NCI-H1436 treated with DMSO at 0.1 percent for 48 hours (cell line): ENCODE measurements at places on chromosomes 7 and 10.
A peak's percentile ranks its signal among the peaks of the same experiment; 100 is the strongest.

DNA sequence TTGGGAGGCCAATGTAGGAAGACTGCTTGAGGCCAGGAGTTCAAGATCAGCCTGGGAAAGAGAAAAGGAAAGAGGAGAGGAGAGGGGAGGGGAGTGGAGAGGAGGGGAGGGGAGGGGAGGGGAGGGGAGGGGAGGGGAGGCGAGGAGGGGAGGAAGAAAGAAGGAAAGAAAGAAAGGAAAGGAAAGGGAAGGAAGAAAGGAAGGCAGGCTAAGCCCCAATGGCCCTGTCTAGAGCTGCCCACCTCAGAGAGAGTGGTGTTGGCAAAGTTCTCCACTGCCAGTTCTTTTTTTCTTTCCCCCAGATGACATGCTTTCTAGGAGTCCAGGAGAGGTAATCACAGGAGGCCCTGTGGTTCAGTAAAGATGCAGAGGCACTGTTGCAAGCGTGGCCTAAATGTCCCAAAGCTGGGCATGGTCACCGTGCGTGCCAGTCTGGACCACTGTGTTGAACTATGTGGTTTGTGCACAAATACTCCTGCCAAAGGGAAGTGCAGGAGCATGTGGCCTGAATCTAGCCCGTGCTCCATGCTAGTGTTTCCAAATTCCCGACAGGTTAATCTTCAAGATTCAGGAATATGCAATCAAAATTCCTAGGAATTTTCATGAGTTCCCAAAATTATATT lies 39.7 kb downstream of the ODAD2 start:
- DNase-seq, result no peak

- DNase-seq, result no peak
Measured at GRCh38 chr10:68366600-68366999, 33.9 kb upstream of the PBLD start.

DNA sequence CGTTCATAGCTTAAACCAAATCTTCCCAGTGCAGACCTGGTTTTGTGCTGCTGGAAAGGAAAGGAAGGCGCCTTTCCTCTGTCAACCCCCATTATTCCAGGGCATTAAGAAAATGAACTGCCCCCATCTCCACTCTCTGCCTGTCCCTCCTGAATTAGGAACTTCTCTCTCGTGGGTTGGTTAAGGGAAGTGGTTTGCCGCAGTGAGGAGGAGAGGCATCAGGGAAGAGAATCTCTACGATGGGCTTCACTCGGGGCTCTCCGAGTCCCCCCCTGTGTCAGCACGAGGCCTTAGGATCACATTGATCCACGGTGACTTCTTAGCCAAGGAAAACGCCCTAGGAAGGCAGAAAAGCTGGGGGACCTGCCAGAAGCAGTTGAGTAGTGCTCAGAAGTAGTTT lies 53.9 kb upstream of the LYZL2 start:
- no peak for DNase-seq

GRCh38 chr7:158015403-158016179 lies 572.0 kb downstream of the PTPRN2 start:
- DNase-seq, result no peak

- DNase-seq, result no peak
Measured at GRCh38 chr7:45972629-45973312, 51.7 kb upstream of the IGFBP3 start.

DNA sequence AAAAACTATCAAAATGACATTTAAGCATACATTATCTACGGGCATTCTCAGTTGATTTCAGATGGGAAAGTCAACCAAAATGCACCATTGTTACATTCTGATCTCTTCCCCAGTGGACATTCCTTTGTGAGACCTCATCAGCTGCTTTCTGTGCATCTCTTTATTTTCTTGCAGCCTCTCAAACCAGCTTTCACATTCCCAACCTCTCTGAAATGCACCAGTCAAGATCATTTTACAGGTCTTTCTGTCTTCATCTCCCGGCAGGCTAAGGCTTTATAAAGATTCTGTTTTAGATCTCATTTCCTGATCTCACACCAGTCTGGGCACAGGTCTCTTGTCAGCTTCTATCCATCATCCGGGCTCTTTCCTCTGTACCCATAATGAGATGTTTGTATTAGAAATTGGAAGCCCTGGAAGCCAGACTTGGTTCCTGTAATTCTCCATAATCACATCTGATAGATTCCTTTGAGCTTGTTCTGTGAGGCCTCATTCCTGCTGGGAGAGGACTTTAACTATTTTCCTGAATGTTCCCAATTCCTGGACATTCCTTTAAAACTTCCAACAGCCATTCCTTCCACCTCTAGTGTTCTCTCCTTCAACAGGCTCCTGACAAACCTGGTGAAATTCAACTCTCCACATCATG lies 44.3 kb upstream of the ARL4A start:
- DNase-seq, result no peak

GRCh38 chr10:14179251-14179650 lies 151.5 kb downstream of the FRMD4A start:
- DNase-seq, result no peak

DNA sequence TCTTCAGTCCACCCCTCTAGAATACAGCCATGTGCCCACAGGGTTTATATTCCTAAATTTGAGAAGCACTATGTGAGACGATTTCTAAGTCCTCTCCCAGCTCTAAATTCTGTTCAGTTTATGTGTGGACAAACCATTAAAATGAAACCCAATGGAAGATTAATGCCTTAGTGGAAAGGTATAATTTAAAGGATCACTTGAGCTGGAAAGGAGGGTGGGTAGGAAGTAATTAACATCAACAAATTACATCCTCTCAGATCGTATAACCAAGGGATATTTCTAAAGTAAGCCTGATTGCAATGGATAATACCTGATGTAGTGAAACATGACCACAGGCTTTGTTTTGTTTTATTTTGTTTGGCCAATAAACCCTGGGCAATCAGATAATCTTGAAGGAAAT lies 511.0 kb upstream of the COBL start:
- no peak for DNase-seq

- no peak for DNase-seq
Measured at GRCh38 chr10:125333209-125333591, 172.8 kb upstream of the CTBP2 start.

GRCh38 chr10:88110355-88110754 lies 246.9 kb downstream of the PTEN start:
- DNase-seq, result no peak

GRCh38 chr7:48035967-48036478 lies 680 bp downstream of the C7orf57 start:
- no peak for DNase-seq

GRCh38 chr7:151838861-151839381 lies 38.0 kb downstream of the PRKAG2 start:
- DNase-seq, result no peak

DNA sequence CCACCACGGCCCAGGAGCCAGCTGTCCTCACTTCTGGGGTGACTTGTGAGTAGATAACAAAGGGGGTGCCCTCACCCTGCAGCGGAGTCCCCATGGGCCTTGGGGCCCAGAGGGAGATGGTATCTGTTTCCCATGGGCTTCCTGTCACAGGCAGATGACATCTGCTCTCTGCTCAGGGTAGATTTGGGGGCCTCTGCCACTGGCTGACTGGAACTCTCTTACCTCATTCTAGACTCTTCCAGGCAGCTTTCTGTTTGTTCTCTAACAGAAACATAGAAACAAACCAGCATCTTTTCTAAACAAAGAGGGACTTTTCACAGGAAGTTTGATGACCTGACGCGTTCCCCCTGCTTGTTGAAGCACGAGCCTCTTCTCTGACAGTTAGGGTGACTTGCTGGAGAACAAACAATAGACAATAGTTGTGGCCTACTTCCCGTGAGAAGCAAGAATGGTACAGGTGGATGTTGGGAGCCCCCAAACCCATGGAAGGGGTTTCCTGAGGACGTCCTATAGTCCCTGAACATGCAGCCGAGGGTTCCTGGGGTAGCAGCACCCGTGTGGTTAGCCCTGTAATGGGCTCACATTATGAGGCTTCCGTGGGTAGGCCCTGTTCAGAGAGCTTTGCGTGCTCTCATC lies 61.6 kb downstream of the GRK5 start:
- no peak for DNase-seq

DNA sequence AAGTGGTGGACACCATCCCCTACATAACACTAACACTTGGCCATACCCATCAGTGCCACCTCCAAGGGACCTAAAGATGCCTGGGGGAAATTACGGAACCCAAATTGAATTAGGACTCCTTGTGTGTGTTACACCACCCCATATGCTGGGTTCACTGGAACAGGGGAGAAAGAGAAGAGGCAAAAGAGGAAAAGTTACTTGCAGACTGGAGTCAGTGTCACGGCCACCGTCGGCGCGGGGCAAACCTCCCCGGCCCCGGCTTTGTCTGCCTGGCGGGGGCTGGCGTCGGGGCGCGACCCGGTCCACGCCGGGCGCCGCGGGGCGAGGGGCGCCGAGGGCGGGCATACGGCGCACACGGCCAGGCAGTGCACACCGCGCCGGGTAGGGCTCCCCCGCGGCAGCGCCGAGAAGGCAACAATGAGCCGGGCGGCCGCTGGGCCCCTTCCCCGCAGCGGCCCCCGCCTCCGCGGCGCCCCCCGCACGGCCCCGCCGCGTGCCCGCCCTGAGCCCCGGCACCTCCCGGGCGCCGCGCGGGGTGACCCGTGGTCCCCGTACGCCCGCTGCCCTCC lies 171.1 kb downstream of the FAM107B start:
- no peak for DNase-seq

- no peak for DNase-seq
Measured at GRCh38 chr7:18860221-18860620, 257.2 kb downstream of the TWIST1 start.

DNA sequence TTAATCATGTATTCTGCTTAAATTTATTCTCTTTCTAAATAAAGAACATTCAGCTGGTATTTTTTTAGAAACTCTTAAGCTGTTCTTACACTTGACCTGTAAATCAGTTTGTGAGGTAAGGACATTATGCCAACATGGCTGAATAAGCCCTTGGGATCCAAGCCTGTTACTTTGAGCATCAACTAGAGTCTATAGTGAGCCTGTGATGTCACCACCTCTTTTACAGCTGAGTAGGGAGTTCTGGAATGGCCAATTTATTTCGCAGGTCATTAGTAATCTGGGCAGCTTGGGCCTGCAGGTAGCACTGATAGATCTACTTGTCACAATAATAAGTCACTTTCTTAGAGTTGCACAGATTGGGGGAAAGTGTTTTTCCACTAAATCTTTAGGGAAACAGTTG lies 915.2 kb upstream of the MBL2 start:
- no peak for DNase-seq

GRCh38 chr10:36624551-36625100 lies 500.8 kb upstream of the ANKRD30A start:
- DNase-seq, result no peak

DNA sequence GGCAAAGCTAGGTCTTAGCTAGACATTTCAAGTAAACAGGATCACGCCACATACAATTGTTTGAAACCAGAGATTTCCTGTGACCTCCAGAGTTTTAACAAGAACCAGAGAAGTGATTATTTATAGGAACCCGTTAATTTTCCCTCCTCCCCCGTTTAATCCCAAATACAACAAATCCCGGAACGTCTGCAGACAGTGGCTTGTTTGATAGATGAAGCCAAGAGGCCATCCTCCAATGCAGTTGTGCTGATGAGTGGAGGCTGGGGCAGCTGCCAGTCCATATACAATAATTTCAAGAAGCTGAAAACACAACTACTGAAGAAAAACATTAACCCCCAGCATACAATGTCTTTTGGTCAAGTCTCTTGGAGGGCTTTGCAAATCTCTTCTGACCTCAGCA lies 971.6 kb upstream of the ZNF722 start:
- no peak for DNase-seq

DNA sequence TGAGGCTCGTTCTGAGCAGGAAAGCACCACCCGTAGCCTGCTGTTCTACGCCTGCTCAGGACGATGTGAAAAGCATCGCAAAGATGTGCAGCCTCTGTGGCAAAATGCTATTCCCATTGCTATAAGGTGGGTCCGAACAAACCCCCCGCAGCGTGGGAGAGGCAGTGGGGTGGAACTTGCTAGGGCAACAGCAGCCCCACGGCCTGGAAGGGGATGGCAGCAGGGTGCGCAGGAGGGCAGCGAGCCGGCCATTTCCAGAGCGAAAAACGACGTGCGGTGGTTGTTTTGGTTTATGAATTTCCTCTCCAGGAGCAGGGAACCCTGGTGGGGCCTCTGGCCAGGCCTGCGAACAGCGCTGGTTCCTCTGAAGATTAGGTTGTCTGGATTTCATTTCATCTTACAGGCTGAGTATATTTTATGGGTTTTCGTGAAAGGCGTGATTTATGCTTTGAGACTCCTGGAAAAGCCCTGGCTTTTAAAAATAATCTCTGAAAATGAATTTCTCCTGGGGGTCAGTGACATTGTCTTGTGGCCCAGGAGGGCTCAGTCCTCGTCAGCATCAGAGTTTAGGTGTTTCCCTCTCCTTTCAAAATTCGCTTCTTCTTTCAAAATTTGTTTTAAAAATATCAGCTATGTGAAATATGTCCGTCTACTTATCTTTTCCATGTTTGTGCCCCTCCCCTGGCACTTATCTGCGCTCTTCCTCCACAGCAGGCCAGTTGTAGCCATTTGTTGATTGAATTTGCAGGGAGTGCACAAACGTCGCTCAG lies 42.3 kb upstream of the UBE3C start:
- peak; percentile 13 for DNase-seq

- DNase-seq, result no peak
Measured at GRCh38 chr7:84780158-84781124, 406.4 kb downstream of the SEMA3D start.

DNA sequence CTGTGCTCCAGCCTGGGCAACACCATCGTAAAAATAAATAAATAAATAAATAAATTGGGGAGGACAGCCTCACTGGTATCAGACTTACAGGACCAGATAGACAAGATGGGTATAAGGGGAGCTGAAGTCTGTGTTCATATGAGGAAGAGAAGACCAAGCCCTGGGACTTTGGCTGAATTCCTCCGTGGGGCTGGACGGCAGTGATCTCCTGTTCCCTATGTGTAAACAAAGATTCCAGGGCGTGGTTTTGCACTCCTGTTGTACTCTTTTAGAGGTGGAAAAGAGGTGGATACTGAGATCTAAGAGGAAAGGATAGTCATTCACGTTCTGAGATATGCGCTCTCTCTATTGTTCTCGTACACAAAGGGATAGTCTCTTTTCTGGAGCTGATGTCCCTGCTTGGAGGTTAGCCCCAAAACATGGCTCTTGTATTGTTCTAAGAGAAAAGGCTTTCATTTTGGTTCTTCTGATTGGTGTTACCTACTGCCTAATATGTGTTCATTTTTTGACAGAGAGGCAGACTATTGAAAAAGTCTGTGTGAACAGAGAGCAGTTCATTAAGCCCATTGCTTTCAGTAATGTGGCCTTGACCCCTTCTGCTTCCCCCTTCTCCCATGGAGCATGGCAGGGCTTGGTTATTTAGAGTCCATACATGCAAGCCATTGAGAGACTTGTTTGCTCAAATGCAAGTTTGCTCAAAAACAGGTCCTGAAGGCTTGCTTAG lies 12.3 kb downstream of the KCTD7 start:
- DNase-seq, result no peak

GRCh38 chr10:75352650-75353049 lies 48.9 kb downstream of the ZNF503 start:
- no peak for DNase-seq

DNA sequence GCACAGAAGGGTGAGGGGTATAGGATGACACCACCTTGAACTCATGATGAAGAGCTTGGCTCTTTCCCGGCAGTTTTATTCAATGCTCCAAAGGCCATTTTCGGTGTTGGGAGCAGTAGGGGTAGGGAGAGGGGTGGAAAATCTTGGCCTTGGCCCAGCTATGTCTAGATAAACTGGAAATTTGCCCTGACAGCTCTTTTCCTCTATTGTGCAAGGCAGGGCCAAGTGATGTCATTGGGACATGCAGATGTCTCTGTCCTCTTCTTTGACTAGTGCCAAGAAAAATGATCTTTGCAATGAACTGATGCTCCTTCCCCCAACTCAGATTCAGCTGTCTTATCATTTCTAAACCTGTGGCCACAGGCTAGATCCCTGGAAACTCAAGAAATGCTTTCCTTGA lies 27.7 kb upstream of the PRKCQ start:
- no peak for DNase-seq

GRCh38 chr7:29815181-29816105 lies 9.1 kb downstream of the WIPF3 start:
- no peak for DNase-seq
